NCI-H1694 (cell line): ENCODE measurements at places on chromosomes 16 and 17.

DNA sequence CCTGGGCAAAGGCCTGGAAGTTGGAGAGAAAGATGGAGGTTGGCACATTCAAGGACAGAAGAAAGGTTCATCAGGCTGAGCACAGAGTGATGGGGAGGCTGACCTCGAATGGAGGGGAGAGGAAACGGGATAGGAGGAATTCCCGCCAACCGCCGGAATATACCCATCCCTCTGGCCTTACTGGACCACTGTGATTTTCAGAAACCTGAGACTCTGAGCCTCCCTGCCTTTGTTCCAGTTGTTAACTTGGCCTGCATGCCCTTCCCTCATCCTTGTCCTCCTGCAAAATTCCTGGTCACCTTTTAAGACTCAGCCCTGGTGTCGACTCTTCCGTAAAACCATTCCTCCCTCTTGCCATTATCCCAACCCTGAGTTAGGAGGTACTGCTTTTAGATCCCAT lies 107.6 kb downstream of the VAT1L start:
- DNase-seq = no peak

DNA sequence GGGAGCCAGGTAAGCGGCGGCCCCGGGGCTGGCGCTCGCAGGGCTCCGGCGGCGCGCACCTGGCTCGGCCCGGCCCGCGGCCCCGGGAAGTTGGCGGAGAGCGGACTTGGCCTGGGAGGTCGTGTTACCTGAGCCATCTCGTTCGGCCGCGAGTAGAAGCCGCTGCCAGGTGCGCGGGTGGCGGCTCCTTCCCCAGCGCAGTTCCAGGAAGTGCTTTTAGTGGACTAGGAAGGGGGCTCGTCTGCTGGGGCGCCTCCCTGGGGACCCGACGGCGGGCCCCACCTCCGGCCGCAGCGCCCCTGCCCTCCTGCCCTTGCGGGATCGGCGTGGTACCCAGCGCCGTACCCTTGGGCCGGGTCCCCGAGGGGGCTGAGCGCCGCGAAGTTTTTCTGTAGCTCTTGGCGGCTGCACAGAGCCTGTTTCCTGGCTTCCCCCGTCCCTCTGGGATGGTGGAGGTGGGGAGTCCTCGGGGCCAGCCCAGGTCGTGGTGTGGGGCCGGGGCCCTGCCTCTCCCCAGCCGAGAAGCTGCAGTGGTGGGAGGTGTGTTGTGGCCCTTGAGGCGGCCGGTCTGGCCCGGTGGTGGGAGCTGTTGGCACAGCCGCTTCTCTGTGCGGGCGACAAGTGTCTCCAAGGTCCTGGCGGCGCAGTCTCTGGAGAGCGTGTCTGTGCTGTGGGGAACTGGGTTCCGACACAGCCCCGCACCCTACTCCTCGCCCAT lies 96.9 kb downstream of the RAB11FIP4 start:
- no peak for DNase-seq

- no peak for DNase-seq
These were observed 8.2 kb downstream of the COTL1 start for GRCh38 chr16:84609563-84610177.

DNA sequence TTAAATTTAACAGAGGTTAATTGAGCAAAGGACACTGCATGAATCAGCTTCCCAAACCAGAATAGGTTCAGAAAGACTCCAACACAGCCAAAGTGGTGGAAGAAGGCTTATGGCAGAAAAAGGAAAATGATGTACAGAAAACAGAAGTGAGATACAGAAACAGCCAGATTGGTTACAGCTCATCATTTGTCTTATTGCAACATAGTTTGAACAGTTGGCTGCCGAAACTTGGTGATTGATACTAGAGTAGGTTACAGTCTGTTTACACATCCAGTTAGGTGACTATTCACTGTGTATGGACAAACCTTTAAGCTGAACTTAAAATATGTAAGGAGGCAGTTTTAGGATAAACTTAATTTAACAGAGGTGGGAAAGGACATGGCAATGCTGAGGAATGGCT lies 18.3 kb downstream of the TMEM100 start:
- DNase-seq = no peak

GRCh38 chr17:14209215-14209614 lies 27.4 kb downstream of the CDRT15 start:
- no peak for DNase-seq

GRCh38 chr16:28010671-28011070 lies 52.8 kb downstream of the GSG1L start:
- DNase-seq = no peak

- peak; percentile 22 for DNase-seq
These were observed 923 bp downstream of the TLCD3B start for GRCh38 chr16:30030011-30030685.
